A549 treated with Mapracorat at 1 μM for 4 hours (cell line): ENCODE measurements at places on chromosomes 12 and 14. TPM values are rescaled to one million over a fixed set of nuclear protein-coding genes. Genes with fewer than 3 reads are reported as not detected.

Gene SYCP3
- not detected in 5 replicates for total RNA-seq

Gene AQP2
- total RNA-seq = not detected in 5 replicates

Gene DNM1L
- 48.4 to 59.0 TPM (median 57.7 TPM) in 5 replicates for total RNA-seq

Gene DCAF11
- 20.8 to 22.4 TPM (median 21.9 TPM) in 5 replicates for total RNA-seq

Gene SRGAP1
- total RNA-seq = 9.2 to 11.1 TPM (median 10.7 TPM) in 5 replicates

Gene TRPV4
- total RNA-seq = 0.06 to 0.26 TPM (median 0.14 TPM) in 5 replicates

Gene GUCY2C
- not detected in 5 replicates for total RNA-seq

Gene PITPNM2
- total RNA-seq = 12.1 to 22.3 TPM (median 18.8 TPM) in 5 replicates

Gene NR4A1
- total RNA-seq = 31.1 to 46.7 TPM (median 34.6 TPM) in 5 replicates

Gene RND1
- total RNA-seq = 4.3 to 8.4 TPM (median 5.8 TPM) in 5 replicates

Gene LRRC10
- total RNA-seq = not detected in 5 replicates

Gene C1S
- total RNA-seq = 38.3 to 56.5 TPM (median 44.5 TPM) in 5 replicates

Gene STYK1
- 0.07 to 0.30 TPM (median 0.17 TPM) in 5 replicates for total RNA-seq

Gene SYNJ2BP
- 8.1 to 12.8 TPM (median 9.7 TPM) in 5 replicates for total RNA-seq

Gene ACVR1B
- 14.6 to 18.8 TPM (median 17.3 TPM) in 5 replicates for total RNA-seq

Gene CCDC177
- 0.06 to 0.07 TPM in 2 of 5 replicates, not detected in the others for total RNA-seq

Gene LHX5
- not detected in 5 replicates for total RNA-seq
